Adipocyte (in vitro differentiated cells): ENCODE measurements at places on chromosomes 12 and 14.
A peak's percentile ranks its signal among the peaks of the same experiment; 100 is the strongest.

- DNase-seq: no peak
Measured at GRCh38 chr12:94706250-94706661, 55.9 kb upstream of the TMCC3 start.

GRCh38 chr14:90578283-90578985, 181.6 kb downstream of the CALM1 start:
- no peak for DNase-seq

GRCh38 chr12:50572760-50573159, 68.0 kb downstream of the DIP2B start:
- DNase-seq: no peak

- DNase-seq: no peak
Measured at GRCh38 chr14:73937012-73937411, 12.9 kb downstream of the FAM161B start.

- no peak for DNase-seq
Measured at GRCh38 chr12:10612984-10613348, 443 bp downstream of the MAGOHB start.

DNA sequence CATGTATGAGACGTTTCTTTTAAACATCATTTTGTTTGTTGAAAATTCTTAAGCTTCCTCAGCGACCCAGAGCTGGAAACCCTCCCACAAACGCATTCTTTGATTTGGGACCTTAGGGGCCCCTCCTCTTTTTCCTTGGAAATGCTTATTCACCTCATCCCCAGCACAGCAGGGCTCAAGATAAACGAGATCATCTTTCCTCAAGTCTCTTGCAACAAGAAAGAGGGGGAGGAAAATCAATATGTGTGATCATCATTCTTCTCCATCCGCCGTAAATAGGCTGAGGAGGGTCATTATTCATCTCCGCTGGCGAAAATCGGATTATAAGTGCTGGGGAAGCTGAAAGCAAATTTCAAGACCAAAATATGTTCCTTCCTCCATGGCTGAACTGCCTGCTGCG, 1415.2 kb downstream of the AACS start:
- no peak for DNase-seq

DNA sequence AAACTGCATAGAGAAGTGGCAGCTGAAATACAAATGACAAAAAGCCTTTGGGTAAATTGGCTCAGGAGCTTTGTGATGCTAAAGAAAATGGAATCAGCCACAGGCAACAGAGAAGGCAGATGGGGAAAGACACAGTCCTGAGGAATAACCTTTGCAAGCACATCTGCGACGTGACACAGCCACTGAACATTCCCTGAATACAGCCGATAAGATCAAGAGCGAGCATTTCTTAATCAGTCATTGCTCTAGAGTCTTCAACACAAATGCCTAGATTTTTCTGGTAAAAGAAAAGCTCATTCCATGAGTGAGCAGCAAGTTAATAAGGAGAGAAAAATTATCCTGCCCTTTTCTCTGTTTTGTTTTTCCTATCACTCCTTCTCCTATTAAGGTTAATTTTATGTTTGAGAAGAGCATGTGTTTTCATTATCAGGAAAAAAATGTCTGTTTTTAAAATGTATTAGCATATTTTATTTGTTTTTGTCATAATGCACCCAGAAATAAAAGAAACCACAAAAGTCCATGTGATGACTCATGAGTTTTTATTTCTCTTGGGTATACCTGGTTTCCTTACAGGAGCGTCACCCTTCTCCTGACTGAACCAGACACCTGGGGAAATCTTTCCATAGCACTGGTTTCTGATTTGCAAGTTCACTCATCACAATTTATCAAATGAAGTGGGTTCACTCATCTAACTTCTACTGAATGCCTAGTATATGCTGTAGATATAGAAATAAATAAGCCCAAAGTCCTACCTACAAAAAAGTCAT, 45.4 kb upstream of the PCED1B start:
- DNase-seq: peak; percentile 54

DNA sequence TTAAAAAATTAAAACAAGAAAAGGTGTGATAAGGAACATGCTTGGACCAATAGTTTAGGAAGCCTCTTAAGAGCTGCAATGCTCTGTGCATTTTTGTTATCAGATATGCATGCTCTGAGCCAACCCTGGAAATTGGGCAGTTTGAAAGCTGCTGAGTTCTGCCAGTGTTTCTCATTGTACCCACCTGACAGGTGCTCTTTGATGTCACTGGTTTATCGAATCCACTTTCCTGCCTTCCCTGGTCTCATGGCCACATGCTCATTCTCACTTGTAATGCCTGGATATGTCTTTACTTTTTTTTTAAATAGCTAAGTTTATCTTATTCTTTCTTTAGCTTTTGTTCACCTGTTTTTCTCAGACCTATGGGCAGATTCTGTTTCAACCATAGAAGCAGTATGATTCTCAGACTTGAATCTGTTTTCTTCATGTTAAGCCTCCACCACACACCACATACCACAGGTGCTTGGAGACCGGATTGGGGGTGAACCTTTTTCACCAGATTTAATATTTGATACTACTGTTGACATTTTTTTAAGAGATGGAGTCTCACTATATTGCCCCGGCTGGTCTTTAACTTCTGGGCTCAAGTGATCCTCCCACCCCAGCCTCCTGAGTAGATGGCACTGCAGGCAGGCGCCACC, 90.7 kb downstream of the ESR2 start:
- DNase-seq: no peak

DNA sequence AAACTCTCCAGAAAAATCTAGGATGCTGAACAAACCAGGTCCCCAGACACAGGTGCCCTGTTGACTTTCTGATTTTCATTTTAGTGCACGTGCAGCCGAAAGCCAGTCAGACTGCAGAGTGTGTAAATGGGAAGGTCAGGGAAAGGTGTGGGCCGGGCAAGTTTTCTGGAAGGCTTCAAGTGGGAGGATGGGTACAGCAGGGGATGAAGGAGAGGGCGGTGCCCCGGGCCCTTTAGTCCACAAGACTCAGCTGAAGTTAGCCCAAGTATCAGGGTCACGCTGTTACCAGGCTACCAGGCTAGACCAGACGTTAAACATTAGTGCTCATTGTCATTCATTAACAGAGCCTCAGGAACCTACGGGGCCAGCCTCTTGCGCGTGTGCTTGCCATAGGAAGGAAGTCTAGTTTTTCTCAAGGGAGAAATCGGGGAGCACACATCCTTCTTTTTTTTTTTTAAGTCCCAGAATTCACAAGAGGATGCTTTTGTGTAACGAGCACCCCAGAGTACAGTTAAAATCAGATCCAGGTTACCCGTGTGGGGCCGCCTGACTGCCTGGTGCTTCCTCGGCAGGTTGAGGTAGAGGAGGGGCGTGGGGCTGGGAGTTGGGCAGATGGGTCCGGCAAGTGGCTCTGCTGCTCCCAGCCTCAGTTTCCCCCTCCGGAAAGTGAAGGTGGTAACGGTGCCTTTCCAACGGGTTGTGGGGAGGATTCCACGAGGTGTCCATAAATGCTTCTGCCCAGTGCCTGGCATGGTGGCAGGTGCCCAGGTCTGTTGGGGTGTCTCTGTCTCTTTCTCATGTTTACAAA, 19.1 kb downstream of the BCL7A start:
- no peak for DNase-seq

- DNase-seq: no peak
Measured at GRCh38 chr12:52223406-52224039, 9.5 kb upstream of the KRT7 start.

DNA sequence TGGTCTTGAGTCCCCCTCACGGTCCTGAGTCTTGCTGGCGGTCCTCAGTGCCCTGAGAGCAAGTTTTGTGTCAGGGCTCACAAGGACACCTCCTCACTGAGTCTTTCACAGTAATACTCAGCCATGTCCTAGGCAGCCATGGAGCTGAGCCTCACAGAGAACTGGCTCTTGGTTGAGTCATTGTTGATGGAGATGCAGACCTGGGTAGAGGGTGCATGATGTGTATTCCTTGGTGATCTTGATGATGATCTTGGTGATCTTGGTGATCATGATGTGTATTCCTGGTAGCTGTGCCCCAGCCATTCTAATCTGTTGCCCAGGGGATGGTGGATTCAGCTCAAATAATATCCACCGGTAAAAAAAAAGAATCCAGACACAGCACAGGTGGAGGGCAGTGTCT, 495.4 kb downstream of the TMEM121 start:
- no peak for DNase-seq

GRCh38 chr12:78584695-78585094, 279.9 kb upstream of the SYT1 start:
- DNase-seq: peak; percentile 30

DNA sequence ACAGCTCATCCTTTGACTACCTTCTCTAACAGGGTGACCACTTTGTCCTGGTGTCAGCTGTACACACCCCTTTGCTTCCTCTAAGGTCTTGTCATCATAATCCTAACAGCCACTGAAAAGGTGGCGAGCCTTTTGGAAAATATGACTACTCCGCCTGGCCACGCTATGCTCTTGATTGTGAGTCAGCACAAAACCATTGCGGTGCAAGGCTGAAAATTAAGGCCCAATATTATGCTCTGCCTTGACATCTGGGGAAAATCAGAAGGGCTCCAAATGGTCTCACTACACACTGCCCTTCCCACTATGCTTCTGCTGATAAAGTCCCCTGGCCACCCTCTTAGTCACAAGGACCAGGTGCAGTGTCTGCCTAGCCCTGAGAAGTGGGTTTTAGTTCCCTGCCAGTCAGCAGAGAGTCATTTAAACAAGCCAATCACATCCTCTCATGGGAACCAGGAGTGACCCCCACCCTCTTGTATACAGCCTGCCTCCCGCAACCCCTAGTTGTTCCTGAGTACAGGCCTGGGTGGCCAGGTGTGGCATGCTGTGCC, 34.3 kb downstream of the FGD6 start:
- DNase-seq: peak; percentile 72

- DNase-seq: peak; percentile 42
Measured at GRCh38 chr12:8662593-8662992, at the start of gene MFAP5. Gene MFAP5 (minus strand): TSS chr12:8662826. CDS start chr12:8662104, 722 bp downstream.

- no peak for DNase-seq
Measured at GRCh38 chr14:26078561-26078960, 519.3 kb downstream of the NOVA1 start.

DNA sequence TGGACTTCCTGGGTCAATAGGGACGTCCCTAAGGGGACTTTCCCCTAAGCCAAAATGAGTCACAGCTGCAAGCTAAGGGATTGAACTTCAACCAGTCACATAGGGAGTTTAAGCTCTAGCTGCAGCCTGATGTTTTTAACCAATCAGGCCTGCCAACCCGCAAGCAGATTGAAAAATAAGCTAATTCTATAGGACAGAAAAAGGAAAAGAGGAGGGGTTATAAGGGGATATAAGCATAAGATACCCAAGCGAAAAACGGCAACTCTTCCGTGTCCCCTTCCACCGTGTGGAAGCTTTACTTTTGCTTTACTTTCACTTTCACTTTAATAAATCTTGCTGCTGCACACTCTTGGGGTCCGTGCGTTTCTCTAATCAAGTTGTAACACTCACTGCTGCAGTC, 24.4 kb downstream of the ATP23 start:
- DNase-seq: no peak

DNA sequence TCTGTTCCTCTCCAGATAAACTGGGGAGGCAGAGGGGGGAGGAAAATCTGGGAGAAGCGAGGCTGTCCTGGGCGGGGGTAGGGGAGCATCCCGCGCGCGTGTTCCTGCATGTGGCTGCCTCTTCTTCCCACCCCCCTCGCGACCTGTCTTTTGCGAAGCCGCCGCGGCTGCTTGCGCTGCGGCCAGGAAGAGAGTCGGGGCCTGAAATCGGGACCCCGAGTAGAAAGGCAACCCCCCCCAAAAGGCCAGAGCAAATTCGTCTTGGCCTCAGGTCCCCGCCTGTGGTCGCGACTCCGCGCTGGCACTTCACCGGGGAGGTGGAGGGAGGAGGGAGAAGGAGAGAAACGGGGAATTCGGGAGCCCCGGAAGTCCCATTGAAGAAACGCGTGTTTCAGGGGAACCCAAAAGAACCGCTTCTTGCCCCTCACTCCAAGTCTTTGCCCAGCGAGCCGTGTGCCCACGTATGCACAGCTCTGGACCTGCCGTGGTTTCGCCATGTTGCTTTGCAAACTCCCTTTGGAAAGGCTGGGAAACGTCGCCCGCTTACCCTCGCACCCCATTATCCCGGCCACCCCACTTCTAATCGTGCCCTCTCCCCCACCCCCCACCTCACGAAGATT, 944 bp downstream of the CCND2 start:
- DNase-seq: peak; percentile 32

DNA sequence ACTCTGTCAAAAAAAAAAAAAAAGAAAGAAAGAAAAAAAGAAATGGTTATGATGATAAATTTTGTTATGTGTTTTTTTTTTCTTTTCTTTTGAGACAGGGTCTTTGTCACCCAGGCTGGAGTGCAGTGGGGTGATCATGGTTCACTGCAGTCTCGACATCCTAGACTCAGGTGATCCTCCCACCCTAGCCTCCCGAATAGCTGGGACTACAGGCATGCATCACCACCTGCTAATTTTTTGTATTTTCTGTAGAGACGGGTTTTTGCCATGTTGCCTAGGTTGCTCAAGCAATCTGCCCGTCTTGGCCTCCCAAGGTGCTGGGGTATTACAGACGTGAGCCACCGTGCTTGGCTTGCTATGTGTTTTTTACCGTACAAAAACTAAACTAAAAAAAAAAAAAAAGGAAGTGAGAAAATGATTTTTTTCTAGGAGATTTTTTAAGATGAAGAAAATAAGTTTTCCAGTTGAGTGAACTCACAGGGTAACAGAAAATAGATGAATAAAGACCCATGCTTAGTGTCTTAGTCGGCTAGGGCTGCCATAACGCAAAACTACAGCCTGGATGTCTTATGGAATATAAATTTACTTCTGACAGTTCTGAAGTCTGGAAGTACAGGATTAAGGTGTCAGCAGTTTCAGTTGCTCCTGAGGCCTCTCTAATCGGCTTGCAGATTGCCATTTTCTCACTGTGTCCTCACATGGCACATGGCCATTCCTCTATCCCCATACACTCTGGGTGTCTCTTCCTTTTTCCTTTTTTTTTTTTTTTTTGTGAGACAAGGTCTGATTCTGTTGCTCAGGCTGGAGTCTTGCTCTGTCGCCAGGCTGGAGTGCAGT, 13.2 kb upstream of the APOF start:
- no peak for DNase-seq

- no peak for DNase-seq
Measured at GRCh38 chr12:118151755-118152154, 15.8 kb downstream of the PEBP1 start.

GRCh38 chr14:59061292-59061691, 127.2 kb upstream of the DAAM1 start:
- no peak for DNase-seq

GRCh38 chr14:96802963-96803362, 5.8 kb downstream of the VRK1 start:
- no peak for DNase-seq

GRCh38 chr12:46628176-46628575, 197.6 kb downstream of the SLC38A4 start:
- no peak for DNase-seq

GRCh38 chr12:3135522-3136461, 58.6 kb downstream of the TSPAN9 start:
- DNase-seq: peak; percentile 84
